ENCODE measurements at places on chromosomes 5 and 9.

- DNase-seq: no peak
Observed at GRCh38 chr5:130536691-130537090, 628.4 kb downstream of the HINT1 start.

DNA sequence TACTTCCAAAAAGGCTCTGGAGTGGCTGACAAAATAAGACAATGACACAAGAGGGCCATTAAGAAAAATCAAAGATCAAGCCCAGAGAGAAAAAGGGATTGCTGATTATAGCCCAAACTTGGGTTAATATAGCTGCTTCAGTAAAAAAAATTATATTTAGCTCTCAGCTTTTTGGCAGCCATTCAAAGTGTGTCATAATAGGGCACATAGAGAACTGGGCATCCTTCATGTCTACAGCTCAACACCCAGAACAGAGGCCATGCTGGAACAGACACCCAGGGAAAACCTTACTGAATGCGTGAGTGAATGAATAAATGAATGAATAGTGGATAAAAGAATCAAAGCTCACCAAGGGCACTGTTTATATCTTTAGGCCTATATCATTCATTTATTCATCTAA lies 110.1 kb downstream of the SLIT3 start:
- no peak for DNase-seq

GRCh38 chr5:94749042-94749441 lies 130.6 kb downstream of the SLF1 start:
- DNase-seq: no peak

- no peak for DNase-seq
Observed at GRCh38 chr5:109900461-109900860, 210.7 kb downstream of the MAN2A1 start.

DNA sequence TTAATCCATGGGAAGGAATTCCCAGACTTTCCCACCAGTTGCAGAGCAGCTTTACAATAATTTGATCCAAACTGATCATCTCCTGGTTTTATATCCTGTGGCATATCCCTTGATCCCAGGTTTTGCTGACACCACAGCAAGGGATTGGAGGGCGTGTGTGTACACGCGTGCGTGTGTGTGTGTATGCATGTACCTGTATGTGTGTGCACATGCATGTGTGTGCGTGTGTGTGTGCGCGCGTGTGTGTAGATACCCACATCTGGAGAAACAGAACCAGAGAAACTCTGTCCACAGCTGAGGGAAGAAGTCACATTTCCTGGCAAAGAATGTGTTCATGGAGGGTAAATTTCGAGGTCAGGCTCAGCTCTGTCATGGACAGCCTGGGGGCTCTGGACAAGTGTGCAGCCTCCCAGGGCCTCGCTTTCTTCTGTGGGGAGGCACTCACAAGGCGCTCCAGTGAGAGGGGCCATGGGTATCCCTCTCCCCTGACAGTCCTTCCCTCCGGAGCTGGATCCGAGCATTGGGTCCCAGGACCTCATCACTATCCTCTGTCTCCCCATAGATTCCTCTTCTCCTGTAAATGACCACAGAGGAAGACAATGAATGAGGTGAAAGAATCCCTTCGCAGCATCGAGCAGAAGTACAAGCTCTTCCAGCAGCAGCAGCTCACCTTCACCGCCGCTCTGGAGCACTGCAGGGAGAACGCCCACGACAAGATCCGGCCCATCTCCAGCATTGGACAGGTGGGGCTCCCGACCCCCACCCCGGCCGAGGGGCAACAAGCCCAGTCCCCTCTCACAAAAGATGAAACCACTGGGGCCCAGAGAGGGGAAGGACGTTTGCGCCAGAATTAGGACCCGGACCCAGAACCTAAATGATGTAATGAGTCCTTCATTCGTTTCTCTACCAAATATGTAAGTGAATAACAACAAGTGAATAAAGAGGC lies 4.9 kb downstream of the SPACA9 start:
- DNase-seq: no peak

GRCh38 chr9:133897675-133898074 lies 94.4 kb downstream of the VAV2 start:
- DNase-seq: no peak

GRCh38 chr5:51381761-51382474 lies 1.3 kb upstream of the ISL1 start:
- no peak for DNase-seq

- no peak for DNase-seq
Observed at GRCh38 chr5:132445640-132445923, 45.0 kb downstream of the IRF1 start.
